ENCODE measurements at places on chromosomes 3 and 15.

GRCh38 chr3:73107215-73107614, 45.8 kb downstream of the EBLN2 start:
- no peak for DNase-seq

DNA sequence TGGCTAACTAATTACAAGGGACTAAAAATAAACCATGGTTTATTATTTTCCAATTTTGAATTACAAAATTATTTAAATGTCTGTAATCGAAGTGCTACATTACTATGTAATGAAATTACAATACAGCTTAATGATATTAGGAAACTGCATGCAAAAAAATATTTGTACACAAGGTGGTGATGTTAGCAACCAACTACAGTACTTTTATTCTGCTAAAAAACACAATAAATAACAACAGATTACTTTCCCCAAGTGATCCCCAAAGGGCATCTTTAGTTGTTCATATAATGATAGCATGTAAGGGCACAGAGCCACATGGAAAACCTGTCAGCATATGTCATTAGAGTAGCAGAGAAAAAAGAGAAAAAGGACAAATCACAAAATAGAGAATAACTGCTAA, 147.5 kb upstream of the SOX2 start:
- DNase-seq = no peak

- DNase-seq = no peak
Measured at GRCh38 chr3:11560746-11561145, 83.0 kb downstream of the VGLL4 start.

DNA sequence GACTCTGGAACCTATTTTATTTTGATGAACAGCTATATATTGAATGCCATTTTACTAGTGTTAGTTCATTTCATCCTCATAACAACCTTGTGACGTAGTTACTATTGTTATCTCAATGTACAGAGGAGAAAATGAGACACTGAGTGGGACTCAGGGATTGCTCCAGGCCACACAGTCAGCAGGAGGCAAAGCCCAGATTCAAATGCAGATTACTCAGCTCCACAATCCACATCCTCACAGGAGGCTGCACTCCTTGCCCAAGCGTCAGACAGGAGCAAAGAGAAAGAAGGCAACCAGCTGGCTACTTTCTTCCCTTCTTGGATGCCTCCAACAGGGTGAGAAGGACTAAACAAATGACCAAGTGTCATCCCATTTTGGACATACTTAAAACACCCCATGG, 92.0 kb upstream of the CCDC54 start:
- DNase-seq = no peak

DNA sequence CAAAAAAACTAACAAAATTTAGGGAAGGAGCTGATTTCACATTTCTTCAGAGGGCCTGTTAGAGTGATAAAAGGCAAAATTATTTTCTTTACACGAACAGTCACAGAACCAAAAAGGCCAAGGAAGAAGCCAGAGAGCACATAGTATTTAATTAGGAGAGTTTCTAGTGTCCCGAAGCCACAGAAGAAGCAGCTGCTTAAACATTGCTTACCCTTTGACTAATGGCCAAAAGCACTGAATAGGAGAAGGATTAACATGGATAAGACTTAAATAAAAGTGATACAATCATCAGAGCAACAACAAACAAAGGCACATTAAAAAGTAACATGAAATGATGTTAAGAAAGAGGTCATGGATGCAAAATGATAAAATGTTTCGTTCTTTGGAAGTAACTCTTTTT, 98.6 kb downstream of the CHL1 start:
- DNase-seq = no peak

GRCh38 chr15:63506537-63507035, 2.2 kb downstream of the USP3 start:
- DNase-seq = no peak

DNA sequence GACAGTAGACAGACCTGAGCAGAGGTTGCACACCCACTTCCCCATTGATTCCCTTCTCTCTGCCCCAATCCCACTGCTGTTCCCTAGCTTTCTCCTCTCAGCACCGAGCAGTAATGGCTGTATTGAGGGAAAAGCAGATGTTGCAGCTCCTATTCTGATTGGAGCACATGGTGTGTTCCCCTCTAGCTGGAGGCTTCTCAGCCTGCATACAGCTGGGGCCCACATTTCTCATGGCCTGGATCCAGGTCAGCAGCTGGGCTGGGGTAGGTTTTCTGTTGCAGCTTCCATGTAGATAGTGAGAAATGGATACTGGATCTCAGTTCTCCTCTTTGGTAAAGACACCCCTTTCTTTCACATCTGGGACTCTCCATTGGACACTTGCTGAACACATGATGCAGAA, 50.1 kb downstream of the RYR3 start:
- DNase-seq = no peak

GRCh38 chr3:7518456-7518855, 657.5 kb downstream of the GRM7 start:
- peak; percentile 40 for DNase-seq

- DNase-seq = peak; percentile 19
Measured at GRCh38 chr3:189710620-189711402, 79.6 kb downstream of the TP63 start.

DNA sequence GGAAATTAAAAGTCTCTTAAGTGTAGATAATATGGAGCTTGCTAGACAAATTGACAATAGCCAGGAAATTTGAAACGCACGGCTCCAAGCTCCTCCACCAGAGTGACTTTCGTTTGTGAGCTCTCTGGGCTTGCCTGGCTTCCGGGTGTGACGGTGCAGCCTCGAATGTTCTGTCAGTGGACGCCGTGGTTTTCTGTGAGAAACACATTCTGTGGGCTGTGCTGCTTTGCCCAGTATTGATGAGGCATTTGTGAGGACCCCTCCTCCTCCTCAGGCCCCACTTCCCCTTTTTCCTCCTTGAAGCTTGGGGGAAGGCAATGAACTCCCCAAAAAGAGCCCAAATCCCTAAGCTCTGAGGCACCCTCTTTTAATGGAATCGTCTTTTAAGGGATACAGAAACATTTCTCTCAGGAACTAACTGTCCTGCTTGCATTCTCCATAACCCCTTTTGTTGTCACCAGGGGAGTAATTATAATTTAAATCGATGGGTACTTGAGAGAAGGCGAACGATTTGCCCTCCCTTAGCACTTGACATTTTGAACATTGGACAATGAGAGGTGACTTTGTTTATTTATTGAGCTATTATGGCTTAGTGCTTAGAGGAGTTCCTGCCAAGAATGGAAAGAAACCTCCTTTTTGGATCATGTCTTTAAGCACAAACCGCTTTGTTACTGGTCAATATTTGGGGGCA, 40.8 kb downstream of the POLR2M start:
- DNase-seq = no peak

Measured in NCI-H146 (cell line).